ENCODE measurements at places on chromosomes 12 and 14. TPM values are rescaled to one million over a fixed set of nuclear protein-coding genes. Genes with fewer than 3 reads are reported as not detected.

DNA sequence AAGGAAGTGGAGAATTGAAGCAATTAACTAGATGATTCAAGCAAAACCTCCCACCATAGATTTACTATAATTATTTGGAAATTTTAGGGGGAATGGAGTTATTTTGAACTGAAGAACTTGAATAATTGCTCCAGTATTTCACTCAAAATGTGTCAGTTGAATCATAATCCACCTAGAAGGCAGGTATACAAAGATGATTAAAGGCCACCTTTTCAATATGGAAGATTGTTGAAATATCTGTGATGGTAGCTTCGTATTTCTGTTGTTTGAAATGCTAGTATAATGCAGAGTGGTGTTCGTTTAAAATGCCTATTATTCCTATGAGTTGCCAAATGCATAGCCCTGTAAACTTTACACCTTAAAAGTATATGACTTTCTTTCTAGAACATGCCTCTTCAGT is 3.1 kb downstream of the HMGA2 start:
- no peak for DNase-seq

ZNF84 gene
- total RNA-seq, result 41.2 TPM

MMP17 gene
- total RNA-seq, result 38.8 TPM

TAS2R9 gene
- total RNA-seq, result not detected

- no peak for DNase-seq
Observed at GRCh38 chr14:100066962-100067361, 1.7 kb downstream of the EVL start.

GRCh38 chr12:120366845-120367232 is 2.1 kb downstream of the MSI1 start:
- no peak for DNase-seq
